ENCODE measurements at places on chromosomes 6 and 20.

GRCh38 chr6:42914546-42914945 lies 1.3 kb upstream of the PTCRA start:
- no peak for DNase-seq

GRCh38 chr6:134982161-134982560 lies 32.3 kb upstream of the ALDH8A1 start:
- DNase-seq, result no peak

DNA sequence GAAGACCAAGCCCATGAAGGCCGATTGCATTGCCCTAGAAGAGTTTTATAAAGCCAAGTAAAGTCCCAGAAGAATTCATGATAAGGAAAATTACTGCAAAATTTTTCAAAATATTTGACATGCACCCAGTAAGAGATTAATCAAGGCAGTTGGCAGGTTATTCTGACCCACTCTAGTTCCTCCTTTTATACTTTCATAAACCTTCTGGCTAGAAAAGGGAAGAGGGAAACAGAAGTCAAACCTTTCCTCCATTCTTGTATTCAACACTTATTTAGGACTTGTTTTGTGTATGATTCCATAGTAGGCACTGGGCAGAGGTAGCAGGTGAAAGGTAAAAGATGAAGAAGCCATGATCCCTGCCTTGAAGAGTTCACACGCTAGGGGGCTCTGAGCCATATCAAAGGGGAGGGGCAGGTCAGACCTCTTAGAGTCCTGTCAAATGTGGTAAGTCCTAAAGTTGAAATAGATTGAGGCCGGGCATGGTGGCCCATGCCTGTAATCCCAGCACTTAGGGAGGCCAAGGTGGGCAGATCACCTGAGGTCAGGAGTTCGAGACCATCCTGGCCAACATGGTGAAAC lies 85.4 kb downstream of the NDUFAF5 start:
- DNase-seq, result no peak

DNA sequence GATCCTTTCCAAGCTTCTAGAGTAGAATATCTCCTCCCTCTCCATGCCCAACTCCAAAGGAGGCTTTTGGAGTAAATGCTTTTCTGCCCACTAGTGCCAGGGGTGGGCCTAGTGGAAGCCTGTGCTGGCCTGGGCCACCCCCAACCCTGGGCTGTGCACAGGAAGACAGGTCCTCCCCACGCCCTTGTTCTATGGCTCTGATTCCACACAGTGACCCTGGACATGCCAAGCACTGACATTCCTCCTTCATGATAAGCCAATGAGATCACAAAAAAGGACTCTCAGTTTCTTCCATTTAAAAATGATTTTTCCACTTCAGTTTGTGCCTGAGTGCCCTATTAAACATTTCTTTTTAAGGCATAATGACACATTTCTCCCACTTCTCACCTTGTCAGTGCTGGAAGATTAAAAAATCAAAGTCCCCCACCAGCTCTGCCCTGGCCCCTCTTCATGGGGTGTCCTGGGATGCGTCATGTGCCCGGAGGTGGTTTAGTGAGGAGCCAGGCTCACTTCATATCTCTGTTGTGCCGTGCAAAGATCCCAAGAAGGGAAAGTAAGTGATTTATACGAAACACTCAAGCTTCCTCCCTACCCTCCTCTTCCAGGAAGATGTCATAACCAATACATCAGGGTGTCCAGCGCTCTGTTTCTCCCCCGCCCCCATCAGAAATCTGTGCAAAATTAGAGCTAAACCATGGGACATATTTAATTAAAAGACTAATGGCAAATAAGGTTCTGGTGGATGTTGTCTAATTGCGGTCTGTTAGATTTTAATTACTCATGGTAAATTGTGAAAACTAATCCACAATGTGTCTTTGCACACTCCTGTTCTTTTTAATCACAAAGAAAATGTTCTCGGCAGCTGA lies 255.0 kb downstream of the NRN1 start:
- no peak for DNase-seq

DNA sequence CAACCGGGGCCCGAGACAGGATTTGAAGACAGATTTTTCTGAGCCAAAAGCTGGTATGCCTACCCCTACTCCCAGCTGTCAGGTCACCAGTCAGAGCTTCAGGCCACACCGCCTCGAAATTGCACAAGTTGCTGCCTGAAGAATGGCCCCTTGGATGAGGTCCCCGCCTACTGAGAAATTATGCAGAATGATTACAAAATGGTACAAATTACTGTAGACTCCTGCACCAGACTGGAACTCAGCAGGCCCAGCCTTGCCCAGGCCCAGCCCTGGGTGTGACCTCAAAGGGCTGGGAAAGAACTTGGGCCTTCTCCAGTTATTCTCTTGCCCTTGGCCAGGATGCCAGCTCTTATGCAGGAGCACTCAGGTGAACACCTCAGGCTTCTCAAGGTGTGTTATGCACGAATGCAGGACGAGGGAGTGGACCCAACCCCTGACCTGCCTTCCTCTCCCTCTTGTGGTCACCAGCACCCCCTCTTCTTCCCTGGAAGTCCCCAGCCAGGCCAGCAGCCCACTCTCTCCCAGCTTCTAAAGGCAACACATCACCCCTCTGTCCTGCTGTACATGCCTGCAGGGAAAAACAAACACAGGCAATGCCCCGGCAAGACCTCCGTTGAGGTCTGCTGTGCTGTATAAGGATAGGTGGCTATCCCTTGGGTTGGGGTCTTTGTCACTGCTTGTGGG lies 88.7 kb upstream of the NAA20 start:
- no peak for DNase-seq

DNA sequence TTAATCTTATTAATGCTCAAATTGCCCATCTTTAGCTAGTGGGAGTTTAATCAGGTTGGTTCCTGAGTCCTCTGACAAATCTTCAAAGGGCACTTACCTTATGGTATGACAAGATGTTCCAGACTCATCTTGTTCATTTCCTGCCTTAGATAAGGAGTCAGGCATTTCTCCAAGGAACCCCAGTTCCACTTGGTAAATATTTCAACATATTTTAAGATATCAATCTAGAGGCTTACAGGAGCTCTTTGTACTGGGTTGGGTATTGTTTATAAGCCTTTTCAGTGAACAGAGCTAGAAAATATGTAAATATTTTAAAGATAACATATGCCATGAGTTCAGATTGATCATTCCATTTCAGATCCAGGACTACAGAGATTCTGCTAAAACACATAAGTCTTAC lies 159.8 kb downstream of the RCAN2 start:
- DNase-seq, result no peak

- no peak for DNase-seq
These were observed 528 bp downstream of the NHSL1 start for GRCh38 chr6:138498629-138499302.

GRCh38 chr6:36514554-36515456 lies 32.5 kb downstream of the STK38 start:
- no peak for DNase-seq

- no peak for DNase-seq
These were observed 5.5 kb upstream of the CDSN start for GRCh38 chr6:31125586-31126363.

- no peak for DNase-seq
These were observed 11.4 kb downstream of the CRISP3 start for GRCh38 chr6:49732781-49733180.

- no peak for DNase-seq
These were observed 425.2 kb upstream of the OPRM1 start for GRCh38 chr6:153613719-153614455.

DNA sequence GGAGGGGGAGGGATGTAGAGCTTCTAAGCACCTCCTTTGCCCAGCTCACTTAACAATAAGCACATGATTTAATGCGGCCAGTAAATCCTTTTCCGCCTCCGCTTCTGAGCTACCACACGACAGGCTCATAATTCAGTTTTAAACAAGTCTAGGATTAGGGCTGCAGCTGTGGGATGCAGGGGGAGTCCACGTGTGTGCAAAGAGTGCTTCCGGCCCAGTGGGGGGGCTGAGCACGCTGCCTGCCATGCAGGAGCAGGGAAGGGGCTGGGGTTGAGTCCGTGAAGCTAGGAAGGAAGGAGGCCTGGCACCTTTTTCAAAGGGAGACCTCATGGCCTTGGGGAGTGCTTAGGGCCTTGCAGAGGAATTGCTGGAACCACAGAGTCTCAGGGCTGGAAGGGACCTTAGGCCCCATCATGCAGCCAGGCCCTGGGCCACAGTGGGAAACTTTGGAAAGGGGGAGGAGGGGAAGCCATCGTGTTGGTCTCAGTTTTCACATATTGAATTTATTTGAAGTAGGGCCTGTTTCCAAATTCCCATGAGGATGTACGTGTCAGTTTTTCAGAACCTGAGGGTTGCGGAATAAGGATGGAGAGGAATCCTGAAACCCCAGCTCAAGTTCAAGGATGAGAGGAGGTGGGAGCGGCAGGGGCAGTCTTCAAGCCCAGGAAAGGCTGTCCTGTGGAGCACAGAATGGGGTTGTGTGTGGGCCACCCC lies 96.1 kb downstream of the VEGFA start:
- no peak for DNase-seq

DNA sequence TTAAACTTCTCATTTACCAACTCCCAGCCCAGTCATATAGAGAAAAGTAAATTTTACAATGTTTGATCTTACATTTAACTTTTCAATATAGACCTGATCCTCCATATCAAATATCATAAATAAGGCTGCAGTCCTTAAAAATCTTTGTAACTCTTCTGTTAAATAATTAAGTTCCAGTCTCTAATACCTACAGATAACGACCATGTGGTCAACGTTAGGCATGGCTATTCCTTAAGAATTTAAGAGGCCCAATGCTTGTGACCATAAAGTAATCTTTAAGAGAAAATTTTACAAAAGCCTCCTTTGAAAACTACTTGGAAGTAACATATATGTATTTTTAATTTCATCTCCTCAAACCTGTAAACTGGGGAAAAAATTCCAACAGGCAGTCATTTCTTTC lies 1.6 kb downstream of the FBXO5 start:
- DNase-seq, result no peak

DNA sequence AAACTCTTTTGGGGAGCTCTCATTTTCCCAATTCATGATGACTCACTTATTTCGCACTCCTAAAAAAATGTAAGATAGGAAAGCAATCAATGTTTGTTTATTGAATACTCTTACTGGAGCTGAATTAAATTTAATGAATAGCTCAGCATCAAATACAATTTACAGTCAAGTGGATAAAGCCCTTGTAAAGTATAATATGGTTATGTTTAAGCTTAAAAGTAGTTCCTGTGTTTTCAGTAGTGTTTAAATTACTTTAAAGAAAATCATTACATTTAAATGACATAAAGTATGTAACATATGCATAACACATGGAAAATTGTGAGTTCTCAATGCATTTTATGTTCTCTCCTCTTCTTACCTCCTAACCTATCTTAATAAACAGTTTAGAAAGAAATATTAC lies at the start of gene OR2B3:
Gene OR2B3 (minus strand): TSS at position 101 of the 400 bp plus-strand sequence. CDS start 65 bp downstream, at position 36.
- no peak for DNase-seq

DNA sequence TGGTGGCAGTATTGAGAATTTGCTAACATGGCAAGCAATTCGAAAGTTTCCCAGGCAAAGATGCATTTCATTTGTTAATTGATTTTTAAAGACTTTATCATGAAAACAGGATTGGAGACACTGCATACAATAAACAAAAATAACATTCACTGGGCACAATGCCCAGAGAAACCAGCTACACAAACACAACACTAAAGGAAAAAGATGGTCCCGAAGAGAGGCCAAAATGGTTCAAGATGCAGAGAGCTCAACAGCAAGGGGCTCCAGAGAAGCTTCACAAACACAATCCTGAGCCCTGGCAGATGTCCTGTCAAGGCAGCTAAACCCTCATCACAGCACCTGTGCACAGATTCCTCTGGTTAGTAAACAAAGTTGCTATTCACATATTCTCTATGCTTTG lies 79.3 kb downstream of the INSM1 start:
- DNase-seq, result no peak

DNA sequence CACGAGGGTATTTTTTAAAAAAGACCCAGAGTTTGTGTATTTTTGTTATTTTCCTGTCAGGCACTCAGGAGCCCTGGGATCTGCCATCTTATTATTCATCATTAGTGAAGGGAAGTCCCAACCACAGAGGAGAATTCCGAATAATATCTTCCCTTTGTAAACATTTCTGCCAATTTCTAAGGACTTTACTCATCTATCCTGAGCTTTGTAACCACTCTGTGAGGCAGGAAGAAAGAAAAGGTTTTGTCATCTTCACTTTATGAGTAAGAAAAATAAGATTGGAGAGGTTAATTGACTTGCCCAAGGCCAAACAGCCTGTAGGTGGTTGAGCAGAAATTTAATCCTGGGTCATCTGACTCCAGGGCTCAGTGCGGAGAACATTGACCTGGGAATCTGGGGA lies 23.0 kb upstream of the IYD start:
- peak; percentile 22 for DNase-seq

DNA sequence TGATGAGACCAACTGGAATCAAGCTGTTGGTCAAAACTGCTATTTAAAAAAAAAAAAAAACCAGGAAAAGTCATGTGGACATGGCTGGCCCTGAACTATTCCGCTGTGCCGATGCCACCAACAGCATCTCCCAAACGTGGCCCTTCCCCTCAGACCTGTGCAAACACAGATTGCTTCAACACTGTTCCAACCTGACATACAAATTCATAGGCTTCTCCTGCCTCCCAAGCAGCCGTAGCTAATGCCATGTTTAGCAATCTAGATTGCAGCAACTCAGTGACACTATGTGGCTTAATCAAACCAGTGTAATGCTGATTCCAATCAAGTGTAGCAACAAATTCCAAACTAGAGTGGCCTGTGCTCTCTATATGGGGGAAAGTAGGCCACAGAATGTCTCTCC lies 16.2 kb downstream of the PRKN start:
- no peak for DNase-seq

- no peak for DNase-seq
These were observed 130.8 kb downstream of the JPH2 start for GRCh38 chr20:44056010-44056698.

GRCh38 chr6:155188707-155189496 lies 74.9 kb upstream of the CLDN20 start:
- peak; percentile 86 for DNase-seq

DNA sequence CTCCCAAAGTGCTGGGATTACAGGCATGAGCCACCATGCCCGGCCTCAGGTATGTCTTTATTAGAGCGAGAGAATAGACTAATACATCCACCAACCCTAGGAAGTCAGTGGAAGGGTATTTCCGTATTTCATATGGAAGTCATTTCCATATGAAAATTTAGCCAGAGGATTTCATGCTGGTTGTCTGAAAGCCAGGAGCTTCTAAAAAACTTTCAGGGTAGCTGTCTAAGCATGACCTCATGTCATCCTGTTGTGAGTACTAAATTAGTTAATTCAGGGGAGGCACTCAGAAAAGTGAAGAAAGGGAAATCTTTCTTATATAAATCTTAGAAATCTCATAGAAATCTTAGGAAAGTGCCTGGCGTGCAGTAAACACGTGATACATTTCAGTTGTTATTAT lies 16.5 kb downstream of the SLC52A3 start:
- no peak for DNase-seq

- no peak for DNase-seq
These were observed 411.7 kb downstream of the C6orf118 start for GRCh38 chr6:164897523-164898235.

GRCh38 chr6:108166664-108167448 lies 1.0 kb downstream of the NR2E1 start:
- DNase-seq, result no peak

- DNase-seq, result no peak
These were observed 171.5 kb upstream of the RIPOR2 start for GRCh38 chr6:25107218-25107617.

Data from stromal cell of bone marrow (primary cell).